Stimulated activated CD4-positive, alpha-beta T cell treated with anti-CD3 and anti-CD28 coated beads, Interleukin-1b, Interleukin-23, amount 100 ng/mL, for 1 hour (primary cell): ENCODE measurements at places on chromosomes 16 and 17.
A peak's percentile ranks its signal among the peaks of the same experiment; 100 is the strongest.

DNA sequence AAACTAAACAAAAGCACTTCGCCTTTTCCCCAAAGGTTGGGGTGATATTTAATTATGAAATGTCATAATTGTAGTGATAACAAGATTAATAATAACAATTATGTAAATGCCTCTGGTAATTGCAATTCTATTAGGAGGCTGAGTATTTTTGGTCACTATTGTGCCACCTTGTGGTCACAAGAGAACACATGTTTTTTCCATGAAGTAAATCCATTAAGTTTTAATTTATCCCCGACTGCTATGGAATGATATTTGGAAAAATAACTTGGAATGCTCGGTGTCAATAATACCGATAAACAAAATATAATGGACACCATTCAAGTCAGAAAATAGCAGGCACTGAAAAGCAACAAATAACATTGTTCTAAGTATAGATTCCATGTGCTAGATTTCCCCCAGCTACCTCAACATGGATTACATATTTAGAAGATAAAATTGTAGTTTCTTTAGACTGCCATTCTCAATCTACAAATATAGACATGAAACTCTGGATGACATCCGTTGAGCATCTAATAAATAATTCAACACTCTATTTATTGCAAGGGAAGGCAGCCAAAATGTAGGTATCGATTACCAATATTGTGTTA lies 25.0 kb upstream of the KCNJ2 start:
- no peak for DNase-seq

DNA sequence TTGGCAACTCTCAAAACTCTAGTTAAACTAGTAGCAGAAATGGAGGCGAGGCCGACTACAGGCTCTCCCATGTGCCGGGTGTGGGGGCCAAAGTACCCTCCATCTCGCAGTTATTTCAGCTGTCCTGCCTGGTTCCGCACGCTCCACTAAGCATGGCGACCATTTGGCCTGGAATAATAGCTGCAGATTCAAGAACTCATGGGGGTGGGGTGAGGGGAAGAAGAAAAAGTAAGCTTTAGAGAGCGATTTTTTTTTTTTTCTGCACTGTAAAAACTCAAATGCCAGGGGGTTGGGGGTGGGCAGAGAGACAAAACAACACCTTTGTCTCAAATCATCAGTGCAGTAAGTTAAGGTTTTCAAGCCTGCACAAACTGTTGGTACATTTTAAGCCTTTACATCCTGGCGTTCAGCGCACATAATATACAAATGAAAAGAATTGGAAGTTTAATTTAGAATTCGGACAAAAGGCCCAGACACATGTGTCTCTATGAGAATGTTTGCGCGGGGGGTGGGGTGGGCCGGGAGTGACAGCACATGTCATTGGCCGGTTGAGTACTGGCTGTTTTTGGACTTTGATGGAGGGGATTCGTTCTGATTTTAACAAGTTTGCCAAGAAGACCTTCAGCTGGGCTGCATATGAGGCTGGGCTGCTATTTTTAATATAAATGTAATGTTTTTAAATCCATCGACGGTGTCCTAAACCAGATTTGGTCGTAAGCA lies 694.7 kb upstream of the SALL1 start:
- no peak for DNase-seq

DNA sequence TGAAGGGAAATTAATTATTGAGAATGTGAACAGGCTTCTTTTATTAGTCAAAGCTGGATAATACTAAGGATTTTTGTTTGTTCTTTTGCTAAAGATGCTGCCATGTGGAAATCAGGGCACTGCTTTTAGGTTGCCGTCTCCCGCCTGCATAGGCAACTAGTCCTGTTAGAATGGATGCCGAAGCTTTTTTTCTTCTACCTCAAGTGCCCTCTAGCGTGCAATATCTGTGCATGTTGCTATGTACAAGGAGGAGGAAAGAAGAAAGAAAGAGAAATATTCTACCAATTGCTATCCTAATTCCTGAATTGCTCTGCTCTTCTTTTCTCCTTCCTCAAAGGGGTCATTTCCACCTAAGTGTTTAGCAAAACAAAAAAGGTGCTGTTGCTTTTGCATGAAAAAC lies 5.2 kb upstream of the CDH8 start:
- no peak for DNase-seq

GRCh38 chr16:50247123-50247905 lies 19.0 kb upstream of the ADCY7 start:
- no peak for DNase-seq

- no peak for DNase-seq
These were observed 15.9 kb downstream of the CDH5 start for GRCh38 chr16:66382171-66382965.

GRCh38 chr17:36640836-36641235 lies 39.5 kb downstream of the MRM1 start:
- no peak for DNase-seq

DNA sequence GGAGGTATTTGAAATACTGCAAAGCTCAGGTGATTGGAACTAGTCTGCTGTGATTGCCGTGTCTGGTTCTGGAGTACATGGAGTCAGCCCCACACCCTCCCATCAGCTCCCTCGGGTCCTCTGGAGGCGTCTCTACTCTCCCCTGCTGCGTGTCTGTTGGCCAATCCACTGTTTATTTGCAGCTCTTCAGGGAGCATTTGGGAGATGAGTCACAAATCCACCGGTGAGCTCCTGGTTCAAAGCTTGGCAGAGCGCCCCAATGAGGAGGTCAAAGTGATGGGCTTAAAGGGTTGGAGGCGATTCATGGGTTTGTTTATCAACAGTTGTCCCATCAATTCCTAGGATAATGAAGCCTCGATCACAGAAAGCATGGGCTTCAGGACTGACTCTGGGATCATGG lies 14.6 kb downstream of the CALB2 start:
- no peak for DNase-seq

- DNase-seq: no peak
These were observed 34.8 kb downstream of the SOST start for GRCh38 chr17:43723697-43724359.

- no peak for DNase-seq
These were observed 158.0 kb upstream of the HS3ST3A1 start for GRCh38 chr17:13759518-13760335.

DNA sequence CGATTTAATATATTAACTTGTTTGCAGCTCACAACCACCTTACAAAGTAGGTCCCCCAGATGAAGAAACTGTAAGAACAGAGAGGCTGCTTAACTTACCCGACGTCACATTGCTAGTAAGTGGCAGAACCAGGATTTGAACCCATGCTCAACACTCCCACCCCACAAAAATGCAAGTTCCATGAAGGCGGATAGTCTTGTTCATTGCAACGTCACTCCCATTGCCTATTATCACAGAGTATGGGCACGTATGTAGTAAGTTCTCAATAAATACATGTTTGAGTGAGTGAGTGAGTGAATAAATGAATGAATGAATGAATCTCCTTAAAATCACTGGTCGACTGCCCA lies 1.1 kb downstream of the USP31 start:
- no peak for DNase-seq

GRCh38 chr17:43840814-43841213 lies 6.2 kb upstream of the CD300LG start:
- no peak for DNase-seq

DNA sequence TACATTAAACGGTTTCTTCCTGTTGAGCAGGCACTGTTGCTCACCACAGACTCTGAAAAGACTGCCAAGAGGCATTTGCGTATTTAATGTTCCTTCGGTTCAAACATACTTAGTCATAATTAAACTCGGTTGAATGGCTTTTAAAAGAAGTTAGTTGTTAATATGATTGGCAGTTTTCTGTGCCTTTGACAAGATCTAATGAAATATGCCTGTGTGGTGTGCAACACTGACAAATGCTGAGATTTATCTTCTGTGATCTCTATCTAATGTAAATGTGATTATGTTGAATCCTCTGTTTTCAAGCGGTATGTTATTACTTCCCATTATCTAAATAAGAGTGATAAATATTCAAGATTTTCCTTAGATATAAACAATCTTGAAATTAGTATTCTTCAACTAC lies 1046.6 kb downstream of the CDH8 start:
- no peak for DNase-seq

GRCh38 chr17:58331815-58332777 lies 3.5 kb upstream of the TSPOAP1 start:
- DNase-seq: peak; percentile 88

- no peak for DNase-seq
These were observed at the start of gene ZNF469 for GRCh38 chr16:88382491-88383400. Gene ZNF469 (plus strand): TSS chr16:88382959. CDS start chr16:88427471, 44,512 bp downstream.

- DNase-seq: no peak
These were observed 25.6 kb upstream of the CACNG1 start for GRCh38 chr17:67018471-67019434.

- DNase-seq: no peak
These were observed 5.3 kb upstream of the RPRML start for GRCh38 chr17:46984341-46984740.

- no peak for DNase-seq
These were observed 4.0 kb downstream of the NUPR1 start for GRCh38 chr16:28534542-28535373.

GRCh38 chr17:50872710-50873424 lies 6.7 kb upstream of the TOB1 start:
- no peak for DNase-seq

- DNase-seq: no peak
These were observed 208.2 kb upstream of the MYOCD start for GRCh38 chr17:12457493-12457892.

DNA sequence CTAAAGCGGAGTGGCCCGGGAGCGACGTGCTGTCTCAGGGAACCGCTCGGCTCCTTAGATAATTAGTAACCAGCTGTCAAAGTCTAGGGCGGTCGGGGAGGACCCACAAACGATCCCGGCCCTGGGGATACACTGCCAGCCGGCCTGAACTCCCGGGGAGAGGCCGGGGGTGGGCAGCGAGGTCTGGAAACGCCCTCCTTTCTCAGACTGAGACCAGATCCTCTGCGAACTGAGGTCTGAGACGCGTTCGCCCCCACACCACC lies 1.3 kb downstream of the HNF1B start:
- no peak for DNase-seq

DNA sequence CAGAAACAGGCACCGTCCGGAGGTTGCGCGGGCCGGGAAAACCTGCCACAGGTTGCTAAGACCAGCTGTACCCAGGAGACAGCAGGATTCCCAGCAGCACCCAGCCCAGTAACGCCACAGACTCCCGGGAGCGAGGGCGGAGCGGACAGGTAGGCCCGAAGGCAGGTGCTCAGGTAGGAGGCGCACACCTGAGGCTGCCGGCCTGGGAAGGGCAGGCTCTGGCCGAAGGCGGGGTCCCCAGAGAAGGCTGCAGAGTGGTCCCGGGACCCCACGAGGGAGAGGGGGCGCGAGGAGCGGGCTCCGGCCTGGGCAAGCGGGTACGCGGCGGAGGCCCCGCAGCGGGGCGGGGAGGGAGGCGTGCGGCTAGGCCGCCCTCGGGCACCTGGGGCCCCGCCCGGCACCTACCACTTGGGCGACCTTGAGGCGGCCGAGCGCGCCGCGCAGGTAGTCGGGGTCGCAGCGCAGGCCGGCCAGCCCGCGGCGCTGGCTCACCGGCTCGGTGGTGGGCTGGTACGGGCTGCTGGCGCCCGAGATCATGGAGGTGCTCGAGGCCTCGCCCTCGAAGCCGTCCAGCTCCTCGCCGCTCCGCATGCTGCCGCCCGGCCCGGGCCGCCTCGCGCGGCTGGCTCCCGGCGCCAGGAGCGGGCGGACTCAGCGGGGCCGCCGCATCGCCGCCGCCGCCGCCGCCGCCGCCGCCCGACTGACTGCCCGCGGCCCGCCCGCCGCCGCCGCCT lies 441 bp downstream of the CMTM4 start:
- no peak for DNase-seq

DNA sequence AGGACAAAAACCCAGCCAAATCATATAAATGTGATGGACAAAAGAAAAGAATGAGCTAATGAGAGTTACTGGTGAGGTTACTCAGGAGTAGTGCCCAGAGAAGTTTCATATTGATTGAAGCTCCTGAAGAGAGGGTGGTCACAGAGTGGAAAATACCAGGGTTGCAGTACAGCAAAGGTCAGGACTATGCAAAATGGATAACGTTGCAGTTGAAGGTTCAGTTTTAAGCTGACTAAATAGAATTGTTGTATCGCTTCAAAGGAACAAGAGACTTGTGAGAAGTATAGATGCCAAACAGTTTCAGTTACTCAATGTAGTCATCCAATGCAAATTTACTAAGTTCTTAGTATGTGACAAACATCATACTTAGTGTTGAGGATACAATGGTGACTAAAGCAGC lies 47.1 kb downstream of the ABCA8 start:
- DNase-seq: no peak

DNA sequence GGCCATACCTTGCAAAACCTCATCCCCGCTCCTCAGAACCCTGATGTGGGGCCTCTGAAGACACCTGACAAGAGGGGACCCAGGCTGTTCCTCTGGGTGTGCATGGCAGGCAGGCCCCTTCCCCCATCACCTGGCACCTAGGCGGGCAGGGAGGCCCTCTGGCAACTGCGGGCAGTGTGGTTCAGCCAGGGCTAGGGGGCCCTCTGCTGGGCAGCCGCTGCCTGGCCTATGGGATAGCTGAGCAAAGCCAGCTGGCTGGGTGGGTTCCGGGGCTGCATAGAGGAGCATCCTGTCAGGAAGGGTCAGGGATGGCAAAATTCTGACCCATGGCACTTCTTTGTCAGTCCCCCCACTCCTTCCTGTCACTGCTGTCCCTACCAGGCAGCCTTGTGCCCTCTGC lies 228.7 kb upstream of the ASIC2 start:
- no peak for DNase-seq

- no peak for DNase-seq
These were observed 31.5 kb downstream of the CDK5RAP3 start for GRCh38 chr17:48002266-48002915.

- no peak for DNase-seq
These were observed 2.4 kb downstream of the CYGB start for GRCh38 chr17:76534831-76535732.

- DNase-seq: no peak
These were observed 50.0 kb upstream of the LGALS9 start for GRCh38 chr17:27581016-27581415.

DNA sequence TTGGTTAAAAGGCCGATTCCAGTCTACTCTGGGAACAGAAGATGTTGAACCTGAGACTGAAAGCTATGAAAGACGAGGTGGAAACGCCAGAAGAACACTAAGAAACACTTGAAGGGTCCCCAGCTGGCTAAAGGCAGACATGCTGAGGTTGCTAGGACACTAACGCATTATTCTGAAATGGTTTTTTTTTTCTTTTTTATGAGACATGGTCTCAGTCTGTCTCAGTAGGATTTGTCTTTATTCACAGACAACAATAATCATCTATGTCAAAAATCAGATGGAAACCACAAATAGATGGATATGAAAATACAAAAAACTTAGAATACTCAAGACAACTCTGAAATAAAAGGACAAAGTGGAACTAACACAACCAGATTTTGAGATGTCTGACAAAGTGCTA lies 35.0 kb upstream of the RASD1 start:
- DNase-seq: no peak

- DNase-seq: no peak
These were observed 10.6 kb downstream of the BLTP2 start for GRCh38 chr17:28634206-28634865.
